Lung (tissue), 17 donors: ENCODE measurements at places on chromosomes 5 and 9. TPM values are rescaled to one million over a fixed set of nuclear protein-coding genes. Genes with fewer than 3 reads are reported as not detected.
A peak's percentile ranks its signal among the peaks of the same experiment; 100 is the strongest.

Gene IL4
- total RNA-seq: not detected

- DNase-seq: no peak
- no peaks in the 10 kb centered on the region for H3K36me3 ChIP-seq
- peak overlapping the region; percentile 42 for H3K27ac ChIP-seq
- H3K4me1 ChIP-seq: peaks cover 28% of the 10 kb centered on the region
- H3K4me3 ChIP-seq: no peak overlapping the region
Observed at GRCh38 chr5:59798862-59799667, 94.5 kb downstream of the PDE4D start.

- H3K36me3 ChIP-seq: no peaks in the 10 kb centered on the region
- H3K27me3 ChIP-seq: no peaks in the 10 kb centered on the region
- DNase-seq: no peak
- H3K27ac ChIP-seq: peak overlapping the region; percentile 85
Observed at GRCh38 chr5:95809414-95809960, 13.0 kb downstream of the GLRX start.

Gene PDCD1LG2
- 1.8 TPM for total RNA-seq

DNA sequence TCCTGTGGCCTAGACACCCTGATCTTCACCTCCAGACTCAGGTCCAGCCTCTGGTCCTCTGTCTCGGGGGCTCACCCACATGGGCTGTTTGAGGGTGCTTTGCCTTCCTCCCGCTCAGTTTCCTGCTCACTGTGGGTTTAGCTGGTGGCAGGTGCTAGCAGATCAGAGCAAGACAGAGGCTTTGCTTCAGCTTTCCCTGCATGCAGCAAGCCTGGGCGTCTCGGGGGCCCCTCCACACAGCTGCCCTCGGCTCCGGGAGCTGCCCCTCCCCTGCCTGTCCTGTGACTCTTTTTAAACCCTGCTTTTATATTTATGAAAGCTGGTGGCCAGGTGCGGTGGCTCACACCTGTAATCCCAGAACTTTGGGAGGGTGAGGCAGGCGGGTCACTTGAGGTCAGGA is 14.6 kb downstream of the MRPL36 start:
- no peaks in the 10 kb centered on the region for H3K27me3 ChIP-seq
- H3K4me1 ChIP-seq: peaks cover 13% of the 10 kb centered on the region
- no peak overlapping the region for H3K27ac ChIP-seq
- no peak for DNase-seq

- H3K4me3 ChIP-seq: no peak overlapping the region
- H3K27ac ChIP-seq: no peak overlapping the region
- no peak for DNase-seq
- H3K27me3 ChIP-seq: peaks cover 2% of the 10 kb centered on the region
- H3K4me1 ChIP-seq: no peaks in the 10 kb centered on the region
- H3K36me3 ChIP-seq: no peaks in the 10 kb centered on the region
Observed at GRCh38 chr5:170280011-170280493, 17.5 kb downstream of the LCP2 start.

DNA sequence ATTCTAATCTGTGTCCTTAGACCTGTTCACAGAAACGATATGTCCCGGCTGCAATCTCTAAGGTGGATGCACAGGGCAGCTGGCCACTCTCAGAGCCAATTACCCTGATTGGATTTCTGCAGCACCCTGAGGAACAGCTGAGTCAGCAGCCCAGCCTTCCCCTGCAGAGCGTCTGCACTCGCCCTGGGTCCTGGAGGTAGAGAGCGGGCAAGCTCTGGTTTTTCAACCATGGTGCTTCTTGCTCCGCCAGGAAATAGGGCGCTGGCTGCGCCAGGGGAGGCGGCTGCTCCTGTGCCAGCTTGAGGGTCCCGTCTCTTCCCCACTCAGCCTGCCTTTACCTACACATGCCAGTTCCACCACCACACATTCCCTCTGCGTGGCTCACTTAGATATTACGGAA is 19.2 kb downstream of the NDUFS6 start:
- no peak overlapping the region for H3K27ac ChIP-seq
- H3K4me3 ChIP-seq: no peak overlapping the region
- no peaks in the 10 kb centered on the region for H3K27me3 ChIP-seq
- H3K4me1 ChIP-seq: no peaks in the 10 kb centered on the region

Gene MRPL36
- 14.5 TPM for total RNA-seq

GRCh38 chr5:141850786-141851185 is 27.4 kb downstream of the PCDH1 start:
- no peaks in the 10 kb centered on the region for H3K36me3 ChIP-seq
- peak overlapping the region; percentile 83 for H3K27ac ChIP-seq
- H3K4me1 ChIP-seq: peaks cover 20% of the 10 kb centered on the region
- DNase-seq: peak; percentile 53

- no peaks in the 10 kb centered on the region for H3K36me3 ChIP-seq
- H3K27ac ChIP-seq: no peak overlapping the region
- H3K4me3 ChIP-seq: no peak overlapping the region
- H3K27me3 ChIP-seq: peaks cover 5% of the 10 kb centered on the region
- H3K4me1 ChIP-seq: peaks cover 5% of the 10 kb centered on the region
Observed at GRCh38 chr9:124022201-124023121, 10.9 kb downstream of the LHX2 start.

DNA sequence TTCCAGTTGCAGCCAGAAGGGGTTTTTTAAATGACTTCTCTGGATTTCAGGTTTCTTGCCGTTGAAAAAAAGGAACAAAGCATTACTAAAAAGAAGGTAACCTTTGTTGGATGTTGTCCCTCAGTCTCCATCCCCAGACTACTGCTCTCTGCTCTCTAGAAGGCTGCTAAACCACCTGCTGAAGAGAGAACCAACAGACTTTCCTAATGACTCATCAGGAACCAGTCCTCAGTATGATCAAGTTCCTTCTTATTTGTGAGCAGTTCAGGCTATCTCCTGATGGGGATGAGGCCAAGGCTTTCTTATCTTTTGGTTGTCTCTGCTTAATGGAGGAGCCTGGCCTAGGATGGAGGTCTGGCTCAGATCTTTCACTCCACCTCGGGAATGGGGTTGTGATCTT is 4.1 kb downstream of the KIF4B start:
- no peak for DNase-seq
- no peak overlapping the region for H3K4me3 ChIP-seq
- no peaks in the 10 kb centered on the region for H3K36me3 ChIP-seq
- H3K27me3 ChIP-seq: no peaks in the 10 kb centered on the region
- H3K27ac ChIP-seq: no peak overlapping the region

Gene SPATA31E1
- not detected for total RNA-seq

DNA sequence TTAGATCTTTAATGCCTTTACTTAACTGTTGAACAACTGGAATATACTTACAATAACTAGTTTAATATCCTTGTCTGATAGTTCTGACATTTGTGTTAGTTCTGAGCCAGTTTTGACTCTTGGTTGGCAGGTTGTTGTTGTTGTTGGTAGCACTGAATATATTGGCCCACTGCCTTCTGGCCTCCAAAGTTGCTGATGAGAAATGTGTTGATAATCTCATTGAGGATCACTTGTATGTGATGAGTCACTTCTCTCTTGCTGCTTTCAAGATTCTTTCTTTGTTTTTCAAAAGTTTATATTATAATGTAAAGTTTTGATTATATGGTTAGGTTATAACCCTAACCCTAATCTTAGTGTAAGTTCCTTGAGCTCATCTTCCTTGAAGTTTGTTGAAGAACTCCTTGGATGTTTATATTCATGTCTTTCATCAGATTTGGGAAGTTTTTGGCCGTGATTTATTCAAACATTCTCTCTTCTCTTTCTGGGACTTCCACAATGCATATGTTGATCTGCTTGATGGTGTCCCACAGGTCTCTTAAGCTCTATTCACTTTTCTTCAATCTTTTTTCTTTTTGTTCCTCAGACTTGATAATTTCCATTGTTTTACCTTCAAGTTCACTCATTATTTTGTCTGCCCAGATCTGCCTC is 149.7 kb downstream of the FGF18 start:
- H3K4me1 ChIP-seq: no peaks in the 10 kb centered on the region
- no peak overlapping the region for H3K4me3 ChIP-seq
- no peaks in the 10 kb centered on the region for H3K36me3 ChIP-seq
- no peaks in the 10 kb centered on the region for H3K27me3 ChIP-seq

GRCh38 chr9:108049026-108049607 is 559.5 kb upstream of the KLF4 start:
- H3K36me3 ChIP-seq: no peaks in the 10 kb centered on the region
- H3K4me3 ChIP-seq: no peak overlapping the region
- peak; percentile 80 for DNase-seq
- no peaks in the 10 kb centered on the region for H3K27me3 ChIP-seq

DNA sequence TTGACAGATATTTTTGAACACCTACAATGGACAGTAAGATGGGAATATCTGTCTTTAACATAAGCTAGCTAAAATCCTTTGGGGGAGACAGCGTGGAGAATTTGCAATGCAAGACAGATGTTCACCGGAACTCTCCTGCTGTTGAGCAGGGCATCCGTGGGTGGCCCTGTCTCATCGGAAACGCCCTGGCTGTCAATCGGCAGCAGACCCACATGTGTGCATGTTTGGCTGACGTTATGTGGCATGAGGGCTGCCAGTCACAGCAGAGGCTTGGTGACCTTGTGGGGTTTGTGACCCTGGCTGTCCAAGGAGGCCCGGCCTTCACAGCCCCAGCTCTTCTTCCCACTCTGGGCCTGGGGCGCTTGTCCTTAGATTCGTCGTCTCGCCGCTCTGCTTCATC is 129.7 kb upstream of the OTULINL start:
- H3K4me1 ChIP-seq: peaks cover 24% of the 10 kb centered on the region
- no peaks in the 10 kb centered on the region for H3K27me3 ChIP-seq
- no peak for DNase-seq
- no peak overlapping the region for H3K4me3 ChIP-seq
- H3K36me3 ChIP-seq: peaks cover 4% of the 10 kb centered on the region
- no peak overlapping the region for H3K27ac ChIP-seq

GRCh38 chr9:131303381-131304321 is 14.1 kb downstream of the PLPP7 start:
- DNase-seq: no peak
- H3K4me3 ChIP-seq: no peak overlapping the region
- H3K27me3 ChIP-seq: no peaks in the 10 kb centered on the region
- H3K36me3 ChIP-seq: no peaks in the 10 kb centered on the region
- no peak overlapping the region for H3K27ac ChIP-seq

GRCh38 chr5:172166030-172166826 is 21.8 kb downstream of the STK10 start:
- H3K36me3 ChIP-seq: no peaks in the 10 kb centered on the region
- peak; percentile 42 for DNase-seq
- H3K27me3 ChIP-seq: no peaks in the 10 kb centered on the region
- H3K4me1 ChIP-seq: peaks cover 43% of the 10 kb centered on the region
- H3K4me3 ChIP-seq: no peak overlapping the region

- no peak overlapping the region for H3K27ac ChIP-seq
- no peak for DNase-seq
- H3K4me3 ChIP-seq: no peak overlapping the region
- no peaks in the 10 kb centered on the region for H3K36me3 ChIP-seq
Observed at GRCh38 chr9:76552751-76553455, 93.9 kb downstream of the GCNT1 start.

- no peaks in the 10 kb centered on the region for H3K36me3 ChIP-seq
- no peaks in the 10 kb centered on the region for H3K4me1 ChIP-seq
- no peak overlapping the region for H3K27ac ChIP-seq
Observed at GRCh38 chr9:37678789-37679273, 28.1 kb downstream of the FRMPD1 start.

Gene REEP2
- 0.98 TPM for total RNA-seq

- H3K4me3 ChIP-seq: no peak overlapping the region
- DNase-seq: no peak
- no peaks in the 10 kb centered on the region for H3K4me1 ChIP-seq
- no peaks in the 10 kb centered on the region for H3K27me3 ChIP-seq
- H3K27ac ChIP-seq: no peak overlapping the region
- peaks cover 14% of the 10 kb centered on the region for H3K36me3 ChIP-seq
Observed at GRCh38 chr5:126579716-126580115, 15.3 kb downstream of the ALDH7A1 start.

Gene CCL28
- 6.4 TPM for total RNA-seq

- H3K4me3 ChIP-seq: no peak overlapping the region
- H3K27ac ChIP-seq: no peak overlapping the region
- H3K4me1 ChIP-seq: peaks cover 18% of the 10 kb centered on the region
- H3K36me3 ChIP-seq: no peaks in the 10 kb centered on the region
- DNase-seq: no peak
Observed at GRCh38 chr5:171957591-171958251, 48.7 kb downstream of the FBXW11 start.

GRCh38 chr9:71670121-71670520 is 98.2 kb downstream of the CEMIP2 start:
- H3K4me1 ChIP-seq: no peaks in the 10 kb centered on the region
- DNase-seq: no peak
- no peaks in the 10 kb centered on the region for H3K36me3 ChIP-seq

- no peaks in the 10 kb centered on the region for H3K4me1 ChIP-seq
- no peak overlapping the region for H3K4me3 ChIP-seq
- H3K27me3 ChIP-seq: no peaks in the 10 kb centered on the region
- H3K27ac ChIP-seq: no peak overlapping the region
Observed at GRCh38 chr5:92353107-92354030, 970.3 kb upstream of the ARRDC3 start.

Gene PTGDS
- 159 TPM for total RNA-seq

Gene CFAP90
- total RNA-seq: 14.2 TPM

DNA sequence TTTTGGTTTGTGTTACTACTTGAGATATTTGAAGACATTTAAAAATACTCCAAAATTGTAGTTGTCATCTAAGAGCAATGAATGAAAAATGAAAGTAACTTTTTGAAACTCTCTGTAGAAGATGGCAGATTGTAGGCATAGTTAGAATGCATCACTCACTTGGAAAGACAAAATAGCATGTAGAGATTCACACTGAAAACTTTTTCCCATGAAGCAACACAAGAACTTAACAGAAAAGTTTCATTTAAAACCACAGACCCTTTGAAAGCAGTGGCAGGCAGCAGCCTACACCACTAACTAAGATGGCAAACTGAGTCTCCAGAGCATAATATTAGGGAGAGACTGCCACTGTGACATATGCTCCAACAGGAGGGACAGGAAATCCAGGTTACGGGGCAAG is 18.9 kb upstream of the FAM174A start:
- no peaks in the 10 kb centered on the region for H3K27me3 ChIP-seq

- peak; percentile 91 for DNase-seq
- H3K36me3 ChIP-seq: no peaks in the 10 kb centered on the region
- peak overlapping the region; percentile 63 for H3K27ac ChIP-seq
Observed at GRCh38 chr5:159878988-159879471, 37.3 kb upstream of the ADRA1B start.

DNA sequence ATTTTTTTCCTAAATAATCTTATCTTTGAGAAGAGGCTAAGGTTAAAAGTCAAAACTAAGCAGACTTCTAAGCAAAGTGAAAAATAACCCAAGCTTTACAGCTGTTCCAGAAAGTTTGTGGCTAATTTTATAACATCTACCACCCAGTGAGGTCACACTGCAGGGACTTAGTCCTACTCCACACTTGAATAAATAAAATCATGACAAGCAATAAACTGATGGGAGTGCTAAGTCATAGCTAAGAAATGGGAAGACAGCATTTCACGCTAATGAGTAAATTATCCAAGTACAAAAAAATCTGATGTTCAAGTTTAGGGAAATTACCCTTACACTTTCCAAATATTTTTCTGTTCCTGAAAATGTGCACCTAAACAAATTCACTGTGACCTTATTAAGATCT is 47.7 kb downstream of the ZNF608 start:
- H3K36me3 ChIP-seq: peaks cover 8% of the 10 kb centered on the region
- no peak overlapping the region for H3K4me3 ChIP-seq
- no peaks in the 10 kb centered on the region for H3K27me3 ChIP-seq
- H3K4me1 ChIP-seq: peaks cover 65% of the 10 kb centered on the region
- no peak for DNase-seq
- H3K27ac ChIP-seq: no peak overlapping the region

GRCh38 chr5:21680196-21680595 is 1172.9 kb downstream of the CDH12 start:
- no peaks in the 10 kb centered on the region for H3K27me3 ChIP-seq
- DNase-seq: no peak

Gene PCDHGA7
- 2.9 TPM for total RNA-seq
